Left renal pelvis (tissue), 4 donors: ENCODE measurements at places on chromosomes 2 and 18.

- no peak for DNase-seq
Measured at GRCh38 chr2:151175864-151176263, 85.8 kb downstream of the RBM43 start.

GRCh38 chr2:67712484-67712883, 315.4 kb downstream of the ETAA1 start:
- DNase-seq, result no peak

GRCh38 chr2:23926290-23926749, 603 bp downstream of the ATAD2B start:
- DNase-seq, result no peak

GRCh38 chr18:22168360-22168921, 948 bp upstream of the GATA6 start:
- no peak for DNase-seq

- DNase-seq, result no peak
Measured at GRCh38 chr2:127388423-127389164, 819 bp upstream of the MAP3K2 start.

GRCh38 chr2:150141226-150142001, 346.1 kb downstream of the RND3 start:
- DNase-seq, result no peak

GRCh38 chr2:110727923-110728322, 4.5 kb upstream of the ACOXL start:
- DNase-seq, result no peak

- DNase-seq, result no peak
Measured at GRCh38 chr2:113692698-113693428, 63.6 kb downstream of the SLC35F5 start.

GRCh38 chr18:13532406-13533075, 193.8 kb downstream of the FAM210A start:
- DNase-seq, result no peak

DNA sequence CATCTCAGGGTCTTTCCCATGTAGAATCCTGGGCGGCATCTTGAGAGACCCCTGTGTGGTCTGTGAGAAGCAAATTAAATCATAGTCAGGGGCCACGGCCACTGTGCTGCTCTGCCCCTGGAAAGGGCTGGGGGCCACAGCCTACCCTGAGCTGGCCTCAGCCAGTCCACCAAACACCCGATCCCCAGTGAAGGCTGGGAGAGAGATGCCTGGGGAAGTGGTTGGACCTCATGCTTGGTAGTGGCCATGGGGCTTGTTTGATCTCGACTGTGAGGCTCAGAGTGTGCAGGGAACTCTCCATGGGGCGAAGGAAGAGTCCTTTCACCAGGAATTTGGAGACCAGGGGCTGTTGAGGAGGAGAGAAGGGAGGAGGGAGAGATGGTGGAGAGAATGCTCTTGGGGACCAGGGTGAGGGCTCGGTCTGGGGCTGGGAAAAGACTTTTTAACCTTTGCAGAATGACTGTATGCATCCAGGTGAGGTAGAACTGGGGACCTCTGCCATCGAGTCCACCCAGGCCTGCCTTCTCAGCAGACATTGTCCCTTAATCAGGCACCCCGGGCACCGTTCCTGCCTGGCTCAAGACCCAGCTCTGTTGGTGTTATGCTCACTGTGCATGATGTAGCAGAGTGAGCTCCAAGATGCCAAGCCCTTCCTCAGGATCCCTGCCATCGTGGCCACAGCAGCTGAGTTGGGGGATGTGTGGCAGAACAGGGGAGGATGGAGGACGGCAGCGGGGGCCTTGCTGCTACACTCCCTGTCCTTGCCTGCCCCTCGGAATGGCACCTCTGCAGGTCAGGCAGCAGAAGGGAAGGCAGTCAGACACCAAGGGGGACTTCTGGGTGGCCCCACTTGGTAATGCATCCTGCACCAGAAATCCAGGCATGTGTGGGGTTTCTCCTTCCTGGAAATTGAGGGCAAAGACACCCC, 249.9 kb downstream of the DYSF start:
- no peak for DNase-seq

DNA sequence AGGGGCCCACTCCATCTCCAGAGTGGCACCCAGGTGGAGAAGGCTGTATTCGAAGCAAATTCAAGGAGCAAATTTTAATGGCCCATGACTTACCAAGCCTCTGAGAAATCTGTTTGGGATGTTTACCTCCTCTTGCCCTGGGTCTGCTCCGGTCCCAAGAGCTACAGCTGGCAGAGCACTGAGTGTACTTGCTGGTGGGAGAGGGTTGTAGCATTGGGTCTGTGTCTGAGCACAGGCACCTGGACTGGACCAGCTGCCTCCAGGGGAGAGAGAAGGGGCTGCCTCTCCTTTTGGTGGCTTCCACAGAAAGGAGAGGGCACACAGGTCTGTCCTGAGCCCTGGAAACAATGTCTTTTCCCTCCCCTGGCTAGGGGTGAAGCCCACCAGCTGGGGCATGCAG, 9.8 kb downstream of the EN1 start:
- no peak for DNase-seq

DNA sequence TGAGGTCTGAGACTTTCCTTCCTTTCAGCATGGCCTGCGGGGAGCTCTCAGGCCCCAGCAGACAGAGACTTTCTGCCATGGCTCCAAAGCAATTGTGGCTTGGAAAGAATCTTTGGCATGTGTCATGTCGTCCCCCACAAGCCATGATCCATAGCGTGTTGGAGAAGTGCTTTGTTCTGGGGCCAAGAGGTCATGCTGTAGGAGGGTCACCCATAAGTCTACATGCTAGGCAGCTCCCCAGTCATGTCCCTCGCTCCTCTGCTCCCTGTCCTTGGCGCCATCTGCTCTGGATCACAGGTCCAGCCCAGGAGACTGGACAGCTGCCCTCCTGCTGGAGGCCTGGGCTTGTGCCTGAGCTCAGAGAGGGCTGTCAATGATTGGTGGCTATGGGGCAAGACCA, 78.8 kb upstream of the LCLAT1 start:
- no peak for DNase-seq

DNA sequence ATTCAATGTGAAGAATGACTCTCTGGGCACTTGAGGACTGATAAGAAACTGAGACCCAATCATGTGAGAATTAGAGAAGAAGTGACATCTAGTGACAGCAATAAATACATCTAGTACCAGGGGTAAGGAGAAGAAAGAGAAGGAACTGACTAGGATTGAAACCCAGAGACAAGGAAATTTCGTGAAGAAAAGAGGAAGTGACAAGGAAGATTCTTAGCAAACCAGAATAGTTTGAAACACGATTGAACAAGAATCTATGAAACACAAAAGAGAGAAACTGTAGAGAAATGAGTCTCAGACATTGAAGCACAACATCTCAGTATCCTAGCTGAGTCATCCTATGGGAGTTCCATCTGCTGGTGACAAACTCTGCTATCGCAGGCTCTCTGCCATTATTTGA, 571.9 kb upstream of the PKDCC start:
- DNase-seq, result no peak

GRCh38 chr18:22559414-22560274, 141.9 kb upstream of the CTAGE1 start:
- peak; percentile 75 for DNase-seq

GRCh38 chr2:213316001-213316735, 31.9 kb downstream of the SPAG16 start:
- DNase-seq, result no peak

DNA sequence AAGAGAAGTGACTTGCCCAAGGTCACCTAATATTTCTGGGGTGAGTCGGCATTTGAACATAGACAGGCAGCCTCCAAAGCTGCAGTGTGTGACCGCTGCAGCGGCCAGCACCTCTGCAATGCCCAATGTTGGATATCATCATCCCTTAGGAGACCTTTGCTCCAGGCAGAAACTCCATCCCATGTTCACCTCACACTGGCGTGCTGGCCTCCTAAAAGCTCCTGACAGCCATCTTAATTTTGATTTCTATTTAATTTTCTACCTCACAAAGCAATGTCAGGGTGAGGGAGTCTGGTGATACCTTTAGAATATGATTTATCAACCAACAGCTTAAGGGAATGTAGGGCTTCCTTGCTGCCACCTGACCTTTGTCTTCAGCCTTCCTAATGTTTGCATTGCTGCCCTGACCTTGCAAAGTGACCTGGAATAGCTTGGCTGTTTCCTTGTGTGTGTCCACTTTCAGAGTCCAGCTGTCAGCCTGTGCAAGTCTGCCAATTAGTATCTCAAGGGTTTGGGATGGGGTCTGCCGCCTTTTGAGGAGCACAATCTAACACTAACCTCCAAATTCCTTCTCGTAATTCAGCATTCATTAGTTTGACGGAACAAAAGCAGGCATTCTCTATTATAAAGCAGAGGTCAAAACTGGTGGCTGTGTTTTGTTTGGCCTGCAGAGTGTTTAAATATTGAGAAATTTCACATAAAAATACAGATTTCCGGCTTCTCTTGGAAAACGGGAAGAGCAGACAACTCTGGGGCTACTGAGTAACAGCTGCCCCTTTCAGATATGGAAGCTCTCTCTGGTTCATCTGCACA, 127.6 kb downstream of the PLEKHM3 start:
- DNase-seq, result no peak

DNA sequence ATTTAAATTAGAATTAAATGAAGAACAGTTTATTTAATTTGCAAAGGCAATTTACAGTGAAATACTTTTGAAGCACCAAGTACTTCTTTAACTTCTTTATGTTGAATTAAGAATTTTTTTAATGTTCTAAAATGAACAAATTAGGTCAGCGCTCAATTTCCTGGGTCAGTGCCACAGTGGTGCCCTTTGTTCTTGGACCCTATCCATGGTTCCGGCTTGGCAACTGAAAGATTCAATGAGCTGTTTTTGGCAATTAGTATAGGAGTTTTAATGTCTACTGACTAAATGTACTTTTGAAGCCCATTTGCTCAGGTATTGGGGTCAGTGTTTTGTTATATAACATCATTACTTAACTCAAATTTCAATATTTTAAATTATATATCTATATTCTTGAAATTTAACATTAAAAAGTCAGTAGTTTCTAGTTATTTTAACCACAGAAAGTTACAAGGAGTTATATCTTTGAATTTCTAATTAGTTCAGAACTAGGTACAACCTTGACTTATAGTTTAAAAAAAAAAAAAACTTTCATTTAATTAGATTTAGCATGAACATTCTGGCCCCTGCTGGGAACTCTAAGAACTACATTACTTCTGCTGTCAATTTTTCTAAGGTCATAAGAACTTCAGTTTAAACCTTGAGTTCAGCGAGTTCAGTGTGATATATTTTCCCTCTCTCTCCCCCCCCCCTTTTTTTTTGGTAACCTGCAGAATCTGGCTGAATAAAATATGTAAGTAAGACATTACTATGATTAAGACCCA, 7.6 kb upstream of the MSTN start:
- peak; percentile 44 for DNase-seq

- no peak for DNase-seq
Measured at GRCh38 chr2:95021023-95021416, 4.5 kb upstream of the MAL start.

GRCh38 chr18:52636536-52636935, 296.5 kb downstream of the DCC start:
- no peak for DNase-seq

DNA sequence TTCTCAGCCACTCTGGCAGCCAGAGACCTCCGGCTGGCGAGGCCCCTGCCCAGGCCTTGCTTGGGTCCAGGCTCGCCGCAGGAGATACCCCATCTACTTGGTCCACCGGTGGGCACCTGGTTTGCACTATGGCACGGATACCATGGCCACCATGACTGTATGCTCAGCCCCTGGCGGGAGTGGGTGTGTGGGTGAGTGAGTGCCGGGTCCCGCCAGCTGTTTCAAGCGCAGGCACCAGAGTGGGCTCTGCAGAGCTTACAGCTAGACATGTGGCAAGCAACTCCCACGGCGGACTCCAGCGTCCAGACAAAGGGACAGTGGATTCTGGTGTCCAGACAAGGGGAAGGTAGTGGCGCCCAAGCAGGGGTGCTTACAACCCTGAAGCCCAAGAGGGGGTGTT, 1.4 kb downstream of the ATG4B start:
- DNase-seq, result no peak

DNA sequence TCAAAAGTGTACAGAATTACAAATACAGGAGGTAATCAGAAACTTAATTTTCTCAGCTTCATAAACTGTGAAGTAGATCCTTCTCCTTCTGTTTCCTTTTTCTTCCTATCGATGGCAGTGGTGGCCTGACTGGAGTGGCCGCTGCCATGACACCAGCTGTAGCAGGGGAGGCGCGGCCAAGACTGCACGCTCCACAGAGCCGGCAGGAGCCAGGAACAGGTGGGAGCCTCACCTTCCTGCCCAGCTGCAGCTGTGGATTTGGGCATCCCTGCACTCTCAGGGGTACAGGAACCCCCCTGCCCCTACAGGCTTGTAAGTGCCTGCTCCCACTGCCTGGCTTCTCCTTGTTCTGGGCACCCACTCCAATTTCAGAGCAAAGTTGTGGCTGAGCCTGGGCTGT, 76.1 kb downstream of the EPB41L3 start:
- no peak for DNase-seq

- no peak for DNase-seq
Measured at GRCh38 chr2:3481736-3482362, 37.5 kb downstream of the ADI1 start.

GRCh38 chr2:197576631-197577030, 60.8 kb downstream of the MOB4 start:
- DNase-seq, result no peak

DNA sequence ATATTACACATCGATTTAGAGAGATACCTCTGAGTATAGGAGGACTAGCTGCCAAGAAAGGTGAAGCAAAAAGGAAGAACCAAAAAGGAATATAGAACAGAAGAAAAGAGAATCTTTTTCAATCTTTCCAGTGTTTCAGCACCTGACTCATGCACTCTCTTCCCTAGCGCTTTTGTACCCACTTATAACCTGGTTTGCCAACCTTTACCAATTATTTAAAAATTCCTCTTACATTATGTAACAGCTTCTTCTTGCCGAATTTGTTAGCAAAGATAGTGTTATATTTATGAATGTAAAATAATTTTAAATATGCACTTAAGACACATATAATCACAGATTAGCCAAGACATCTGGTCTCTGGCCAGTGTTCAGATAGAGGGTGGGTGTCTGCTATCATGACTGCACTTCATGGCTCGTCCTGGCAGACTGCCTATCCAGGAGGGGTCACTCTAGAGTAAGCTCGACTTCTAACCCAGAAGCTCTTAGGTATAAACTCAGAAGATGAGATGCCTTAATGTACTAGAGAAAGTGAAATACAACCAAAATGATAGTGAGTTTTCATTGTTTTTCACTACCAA, 122.9 kb downstream of the ATAD2B start:
- no peak for DNase-seq

DNA sequence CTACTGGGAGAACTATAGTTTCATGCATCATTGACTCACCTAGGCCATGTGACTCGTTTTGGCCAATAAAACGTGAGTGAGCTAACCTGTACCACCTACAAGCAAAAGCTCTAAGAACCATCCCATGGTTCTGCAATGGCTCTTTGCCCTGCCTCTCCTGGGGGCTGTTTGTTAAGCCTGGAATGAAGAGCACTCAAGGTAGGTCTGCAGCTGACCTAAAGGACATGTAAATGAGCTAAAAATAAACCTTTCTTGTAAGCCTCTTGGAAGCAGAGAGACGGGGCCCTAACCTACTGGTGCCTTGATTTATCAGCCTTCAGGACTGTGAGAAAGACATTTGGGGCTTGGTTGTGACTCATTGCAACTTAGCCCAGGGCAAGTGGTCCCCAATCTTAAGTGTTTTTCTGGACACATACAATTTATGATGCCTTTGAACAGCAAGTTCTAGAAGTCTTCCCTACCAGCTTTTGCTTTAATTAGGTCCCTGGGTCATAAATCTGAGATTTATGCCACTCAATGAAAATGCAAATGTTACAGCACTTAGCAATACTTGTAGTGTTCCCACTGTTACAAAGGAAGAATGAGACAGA, 107.4 kb downstream of the OSBPL6 start:
- no peak for DNase-seq

GRCh38 chr2:82027921-82028615, 1723.5 kb upstream of the LRRTM1 start:
- no peak for DNase-seq
